ENCODE measurements at places on chromosomes 6 and 20. TPM values are rescaled to one million over a fixed set of nuclear protein-coding genes. Genes with fewer than 3 reads are reported as not detected.

KIAA0408 gene
- 3.3 TPM for total RNA-seq

CDH26 gene
- total RNA-seq: 1.6 TPM

RAD21L1 gene
- total RNA-seq: not detected

OR2B3 gene
- not detected for total RNA-seq

BPIFB2 gene
- 0.98 TPM for total RNA-seq

SLC32A1 gene
- not detected for total RNA-seq

MAN1A1 gene
- total RNA-seq: 481 TPM

ABHD16B gene
- total RNA-seq: not detected

ZSCAN12 gene
- 11.6 TPM for total RNA-seq

- no peaks in the 10 kb centered on the region for H3K4me1 ChIP-seq
- no peak for DNase-seq
- no peaks in the 10 kb centered on the region for H3K36me3 ChIP-seq
- no peak overlapping the region for H3K27ac ChIP-seq
Observed at GRCh38 chr20:56422076-56422823, 10.2 kb downstream of the CASS4 start.

GRCh38 chr20:19838468-19838867 is 80.4 kb downstream of the RIN2 start:
- H3K27ac ChIP-seq: peak overlapping the region; percentile 20
- H3K4me3 ChIP-seq: no peak overlapping the region
- H3K4me1 ChIP-seq: no peaks in the 10 kb centered on the region

DNA sequence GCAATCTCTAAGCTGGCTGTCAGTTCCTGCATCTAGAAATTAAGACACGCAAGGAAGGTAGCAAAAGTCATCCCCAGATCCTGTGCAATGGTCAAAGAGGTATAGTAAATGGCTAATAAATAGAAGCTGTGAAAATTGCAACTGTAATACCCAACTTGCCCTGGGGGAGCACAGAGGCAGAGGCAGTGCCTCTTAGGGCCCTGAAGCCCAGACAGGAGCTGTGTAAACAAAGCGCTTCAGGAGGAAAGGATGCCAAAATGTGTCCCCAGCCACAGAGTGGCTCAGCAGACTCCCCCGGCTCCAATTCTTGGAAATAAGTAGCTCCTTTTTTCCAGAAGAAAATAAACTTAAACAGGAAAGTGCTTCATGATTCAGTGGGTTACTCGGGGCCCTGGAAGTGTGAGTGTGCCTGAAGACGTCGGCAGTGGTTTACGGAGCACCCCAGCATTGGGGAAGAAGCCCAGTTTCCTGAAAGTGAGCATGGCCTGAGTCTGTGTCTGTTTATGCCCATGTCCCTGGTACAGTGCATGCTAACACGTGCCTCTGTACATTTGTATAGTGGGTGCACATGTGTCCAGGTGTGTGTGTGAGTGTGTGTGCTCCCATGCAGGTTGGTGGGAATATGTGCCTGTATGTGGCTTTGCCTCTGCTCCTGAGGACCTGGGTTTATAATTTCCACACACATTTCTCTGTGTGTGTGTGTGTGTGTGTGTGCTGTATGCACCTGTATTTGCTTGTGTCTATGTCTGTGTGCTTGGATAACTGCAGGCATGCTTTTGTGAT is 246.7 kb downstream of the MAFB start:
- H3K4me3 ChIP-seq: peak overlapping the region; percentile 8
- no peak for DNase-seq
- H3K27ac ChIP-seq: no peak overlapping the region
- H3K36me3 ChIP-seq: no peaks in the 10 kb centered on the region
- H3K27me3 ChIP-seq: no peaks in the 10 kb centered on the region
- H3K4me1 ChIP-seq: no peaks in the 10 kb centered on the region

GRCh38 chr20:1085492-1086276 is 32.7 kb upstream of the PSMF1 start:
- no peaks in the 10 kb centered on the region for H3K4me1 ChIP-seq
- H3K36me3 ChIP-seq: no peaks in the 10 kb centered on the region
- DNase-seq: no peak
- no peaks in the 10 kb centered on the region for H3K27me3 ChIP-seq

DNA sequence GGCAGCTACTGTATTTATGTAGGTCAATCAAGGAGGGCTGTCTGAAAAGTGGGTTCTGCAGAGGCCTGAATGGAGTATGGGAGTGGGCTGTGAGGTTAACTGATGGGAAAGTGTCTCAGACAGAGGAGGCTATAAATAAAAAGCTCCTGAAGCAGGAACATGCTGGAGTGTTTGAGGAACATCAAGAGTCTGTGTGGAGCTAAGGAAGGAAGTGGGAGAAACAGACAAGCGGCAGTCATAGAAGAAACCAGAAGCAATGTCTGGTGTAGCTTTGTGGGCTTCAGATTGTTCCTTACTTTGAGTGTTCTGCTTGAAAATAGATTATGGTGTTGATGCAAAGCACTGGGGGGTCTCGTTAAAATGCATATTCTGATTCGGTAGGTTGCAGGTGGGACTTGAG is 101.5 kb upstream of the OGFRL1 start:
- no peak overlapping the region for H3K27ac ChIP-seq
- no peaks in the 10 kb centered on the region for H3K36me3 ChIP-seq
- H3K27me3 ChIP-seq: no peaks in the 10 kb centered on the region
- no peak for DNase-seq

DNA sequence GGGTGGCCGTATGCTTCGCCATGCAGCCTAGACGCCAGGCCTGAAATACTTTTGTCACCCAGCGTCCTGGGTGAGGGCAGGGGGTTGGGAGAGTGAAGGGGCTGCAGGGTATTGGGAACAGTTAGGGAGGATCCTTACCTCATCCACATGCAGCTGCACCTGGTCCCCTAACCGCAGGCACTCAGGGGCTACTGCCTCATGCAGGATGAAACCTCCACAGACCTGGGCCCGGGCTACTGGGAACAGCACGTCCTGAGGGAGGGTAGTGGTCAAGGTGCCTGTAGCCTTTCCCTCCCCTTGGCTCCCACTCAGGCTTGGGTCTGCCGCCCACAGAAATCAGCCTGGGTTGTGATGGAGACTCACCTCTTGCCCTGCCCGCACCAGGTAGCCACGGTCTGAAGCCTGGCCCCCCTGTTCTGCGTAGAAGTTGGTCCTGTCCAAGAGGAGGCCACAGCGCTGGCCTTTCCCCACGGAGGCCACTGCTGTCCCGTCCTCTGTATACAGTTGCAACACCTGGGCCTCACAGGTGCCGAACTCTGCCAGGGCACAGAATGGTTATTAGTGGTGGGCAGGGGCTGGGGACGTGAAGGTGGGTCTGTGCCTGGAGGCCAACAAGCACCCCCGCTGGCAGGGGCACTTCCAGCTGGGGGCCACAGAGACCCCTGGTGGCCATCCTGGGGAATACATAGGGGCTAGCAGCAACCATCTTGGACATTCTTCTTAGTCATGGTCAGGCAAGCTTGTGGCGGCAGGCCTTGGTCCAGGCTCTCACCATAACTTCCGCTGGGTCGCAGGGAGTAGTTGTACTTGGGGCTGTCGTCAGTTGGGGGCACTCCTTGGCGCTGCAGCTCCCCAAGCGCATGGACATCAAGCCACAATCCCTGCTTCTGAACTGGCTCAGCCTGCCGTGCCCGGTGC is 8.6 kb downstream of the AARS2 start:
- no peaks in the 10 kb centered on the region for H3K36me3 ChIP-seq
- no peak overlapping the region for H3K27ac ChIP-seq
- no peak overlapping the region for H3K4me3 ChIP-seq
- no peaks in the 10 kb centered on the region for H3K27me3 ChIP-seq
- DNase-seq: no peak
- H3K4me1 ChIP-seq: no peaks in the 10 kb centered on the region

DNA sequence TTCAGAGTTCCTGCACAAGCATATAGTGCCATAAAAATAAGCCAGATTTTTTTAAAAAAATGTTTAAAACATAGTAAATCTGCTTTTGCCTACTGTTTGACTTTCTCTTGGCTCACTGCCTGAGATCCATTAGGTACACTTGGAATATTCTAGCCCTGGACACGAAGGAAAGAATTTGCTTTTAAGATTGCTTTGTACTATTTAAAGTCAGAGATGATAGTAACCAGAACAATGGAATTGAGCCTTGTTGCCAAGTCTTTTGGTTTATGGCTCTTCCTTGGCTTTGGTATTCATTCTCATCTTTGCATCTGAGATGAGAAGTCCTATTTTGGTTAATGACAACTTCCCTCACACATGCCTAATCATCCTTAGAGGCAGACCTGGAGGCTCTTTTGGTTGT is 32.4 kb downstream of the CNR1 start:
- no peaks in the 10 kb centered on the region for H3K27me3 ChIP-seq
- DNase-seq: no peak
- no peak overlapping the region for H3K4me3 ChIP-seq

DNA sequence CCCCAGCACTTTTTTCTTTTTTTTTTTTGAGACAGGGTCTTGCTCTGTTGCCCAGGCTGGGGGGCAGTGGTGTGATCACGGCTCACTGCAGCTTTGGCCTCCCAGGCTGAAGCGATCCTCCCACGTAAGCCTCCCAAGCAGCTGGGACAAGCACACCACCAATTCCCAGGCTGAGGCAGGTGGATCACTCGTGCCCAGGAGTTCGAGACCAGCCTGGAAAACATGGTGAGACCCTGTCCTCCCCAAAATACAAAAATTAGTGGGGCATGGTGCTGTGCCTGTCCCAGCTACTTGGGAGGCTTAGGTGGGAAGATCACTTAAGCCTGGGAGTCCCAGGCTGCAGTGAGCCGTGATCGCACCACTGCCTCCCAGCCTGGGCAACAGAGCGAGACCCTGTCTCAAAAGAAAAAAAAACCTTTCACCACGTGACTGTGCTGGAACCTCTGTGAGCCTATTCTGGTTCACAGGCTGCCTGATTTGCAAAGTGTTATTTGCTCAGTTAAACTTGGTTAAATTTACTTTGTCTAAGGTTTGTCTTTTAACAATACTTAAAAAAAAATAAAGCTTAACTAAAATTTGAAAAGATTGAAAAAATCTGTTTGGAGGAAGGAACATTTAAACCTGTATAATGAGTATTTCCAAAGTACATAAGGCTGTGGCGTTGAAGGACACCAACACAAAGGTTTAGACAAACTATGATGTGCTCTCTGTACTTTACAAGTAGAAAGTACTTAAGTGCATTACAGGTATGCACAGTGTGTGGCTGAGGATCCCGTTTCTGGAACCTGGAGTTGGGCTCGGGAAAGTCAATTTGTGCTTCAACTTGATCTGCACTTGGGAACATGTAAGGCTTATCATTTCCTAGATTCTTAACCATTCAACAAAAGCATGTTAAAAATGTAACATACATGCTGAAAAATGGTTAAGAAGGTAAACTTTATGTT is 55.0 kb downstream of the PPP1R3G start:
- H3K4me3 ChIP-seq: no peak overlapping the region
- no peaks in the 10 kb centered on the region for H3K36me3 ChIP-seq
- DNase-seq: no peak
- no peaks in the 10 kb centered on the region for H3K4me1 ChIP-seq
- H3K27me3 ChIP-seq: no peaks in the 10 kb centered on the region

DNA sequence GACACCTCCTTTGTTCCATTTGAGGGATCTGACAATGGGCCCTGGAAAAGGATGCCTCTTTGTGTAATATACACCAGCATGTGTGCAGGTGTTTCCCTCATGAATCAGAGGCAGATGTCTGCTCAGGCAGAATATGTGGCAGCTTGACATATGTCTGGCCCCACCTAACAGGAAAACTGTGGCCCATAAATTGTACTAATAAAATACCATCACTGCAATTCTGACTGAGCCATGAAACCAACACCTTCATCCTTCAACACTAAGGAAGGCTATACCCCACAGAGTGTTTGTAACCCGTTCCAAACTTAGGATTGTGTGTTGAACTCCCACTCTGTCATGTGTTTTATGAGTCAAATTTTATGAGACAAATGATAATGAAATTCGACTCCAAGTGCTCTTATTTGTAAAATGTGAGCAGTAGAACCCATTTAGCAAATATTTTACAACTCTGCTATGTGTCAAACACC is 22.7 kb downstream of the LAMA4 start:
- H3K4me1 ChIP-seq: no peaks in the 10 kb centered on the region
- no peaks in the 10 kb centered on the region for H3K36me3 ChIP-seq
- H3K27ac ChIP-seq: no peak overlapping the region

GRCh38 chr20:19074828-19075516 is 137.5 kb upstream of the SLC24A3 start:
- no peaks in the 10 kb centered on the region for H3K27me3 ChIP-seq
- H3K27ac ChIP-seq: no peak overlapping the region

GRCh38 chr20:16498526-16499253 is 74.6 kb downstream of the KIF16B start:
- no peak for DNase-seq
- no peak overlapping the region for H3K4me3 ChIP-seq
- H3K27ac ChIP-seq: no peak overlapping the region
- H3K36me3 ChIP-seq: peaks cover 2% of the 10 kb centered on the region

DNA sequence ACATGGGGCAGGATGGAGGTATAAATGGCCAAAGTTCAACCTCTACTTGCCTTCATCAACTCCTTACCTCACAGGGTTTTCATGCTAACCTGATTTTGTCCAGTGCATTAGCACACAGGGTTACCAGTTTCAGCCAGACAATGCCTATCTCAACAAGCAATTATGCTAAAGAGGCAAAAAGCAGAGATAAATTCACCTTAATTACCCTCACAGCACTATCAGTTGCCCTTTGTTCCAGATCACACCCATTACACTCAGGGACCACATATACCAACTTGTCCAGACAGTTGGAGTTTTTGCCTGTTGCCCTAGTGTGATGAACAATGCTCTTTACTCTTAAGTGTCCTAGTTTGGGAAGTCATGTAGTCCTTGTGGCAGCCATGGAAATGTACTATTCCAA is 174.5 kb upstream of the MOCS1 start:
- H3K27ac ChIP-seq: no peak overlapping the region
- no peaks in the 10 kb centered on the region for H3K4me1 ChIP-seq
- H3K4me3 ChIP-seq: no peak overlapping the region
- no peaks in the 10 kb centered on the region for H3K36me3 ChIP-seq
- no peak for DNase-seq

DNA sequence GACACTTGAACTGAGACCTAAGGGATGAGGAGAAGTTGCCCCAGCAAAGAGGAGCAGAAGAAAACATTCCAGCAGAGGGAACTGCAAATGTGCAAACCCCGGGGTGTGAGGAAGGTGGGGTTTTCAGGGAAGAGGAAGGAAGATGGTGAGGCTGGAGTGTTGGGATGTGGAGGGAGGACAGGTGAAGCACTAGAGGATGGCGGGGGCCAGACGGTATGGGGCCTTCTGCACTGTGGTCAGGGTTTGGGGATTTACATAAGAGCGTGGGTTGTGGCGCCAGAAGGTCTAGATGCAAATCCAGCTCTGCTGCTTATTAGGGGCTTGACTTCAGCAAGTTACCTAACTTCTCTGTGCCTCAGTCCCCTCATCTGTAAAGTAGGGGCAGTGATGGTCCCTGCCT is 16.0 kb downstream of the DLGAP4 start:
- DNase-seq: no peak
- no peaks in the 10 kb centered on the region for H3K27me3 ChIP-seq
- no peak overlapping the region for H3K27ac ChIP-seq
- H3K36me3 ChIP-seq: no peaks in the 10 kb centered on the region
- no peaks in the 10 kb centered on the region for H3K4me1 ChIP-seq

GRCh38 chr20:62773845-62774714 is 22.2 kb upstream of the MRGBP start:
- no peak overlapping the region for H3K27ac ChIP-seq
- no peaks in the 10 kb centered on the region for H3K36me3 ChIP-seq
- H3K4me3 ChIP-seq: no peak overlapping the region
- H3K4me1 ChIP-seq: no peaks in the 10 kb centered on the region
- no peak for DNase-seq

GRCh38 chr20:47988676-47989075 is 203.4 kb upstream of the SULF2 start:
- no peaks in the 10 kb centered on the region for H3K36me3 ChIP-seq
- no peaks in the 10 kb centered on the region for H3K27me3 ChIP-seq
- no peak overlapping the region for H3K4me3 ChIP-seq
- no peak overlapping the region for H3K27ac ChIP-seq
- H3K4me1 ChIP-seq: no peaks in the 10 kb centered on the region

Data from breast epithelium (tissue), 4 donors.